ENCODE measurements at places on chromosomes 4 and X.

GRCh38 chr4:134747108-134747805 lies 545.7 kb upstream of the PABPC4L start:
- DNase-seq = no peak

GRCh38 chrX:15976396-15976795 lies 121.8 kb upstream of the AP1S2 start:
- DNase-seq = no peak

GRCh38 chr4:107719207-107719921 lies 670 bp downstream of the PAPSS1 start:
- no peak for DNase-seq

DNA sequence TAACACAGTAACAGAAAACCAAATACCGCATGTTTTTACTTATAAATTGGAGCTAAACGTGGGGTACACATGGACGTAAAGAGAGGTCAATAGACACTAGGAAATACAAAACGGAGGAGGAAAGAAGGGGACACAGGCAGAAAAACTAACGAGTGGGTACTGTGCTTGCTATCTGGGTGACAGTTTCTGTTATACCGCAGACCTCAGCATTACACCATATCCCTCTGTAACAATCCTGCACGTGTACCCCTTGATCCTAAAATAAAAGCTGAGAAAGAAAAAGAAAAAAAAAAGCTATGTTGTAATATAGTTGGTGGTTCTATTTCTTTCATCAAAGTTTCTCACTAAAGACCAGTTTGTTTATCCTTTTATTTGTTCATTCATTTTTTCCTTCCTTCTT lies 47.9 kb upstream of the UNC5C start:
- DNase-seq = no peak

DNA sequence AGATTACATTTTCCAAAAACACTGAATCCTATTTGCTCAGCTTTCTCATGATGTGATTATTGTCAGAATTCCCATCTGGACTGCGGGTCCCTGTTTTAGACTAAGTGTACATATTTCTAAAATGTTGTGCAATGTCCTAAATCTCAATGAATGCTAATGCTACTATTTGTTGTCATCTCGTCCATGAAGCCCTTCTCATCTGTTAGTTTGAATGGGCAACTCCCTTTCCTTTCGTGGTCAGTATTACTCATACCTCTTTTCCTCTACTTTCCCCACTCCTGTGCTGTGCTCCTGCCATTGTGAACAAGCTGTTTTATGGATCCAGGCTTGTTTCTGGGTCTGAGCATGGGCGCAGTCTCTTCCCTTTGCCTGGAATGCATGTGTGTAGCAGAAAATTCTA lies 91.0 kb downstream of the MID1 start:
- DNase-seq = no peak

- DNase-seq = no peak
Measured at GRCh38 chrX:135086197-135086854, 34.0 kb downstream of the ETDB start.

DNA sequence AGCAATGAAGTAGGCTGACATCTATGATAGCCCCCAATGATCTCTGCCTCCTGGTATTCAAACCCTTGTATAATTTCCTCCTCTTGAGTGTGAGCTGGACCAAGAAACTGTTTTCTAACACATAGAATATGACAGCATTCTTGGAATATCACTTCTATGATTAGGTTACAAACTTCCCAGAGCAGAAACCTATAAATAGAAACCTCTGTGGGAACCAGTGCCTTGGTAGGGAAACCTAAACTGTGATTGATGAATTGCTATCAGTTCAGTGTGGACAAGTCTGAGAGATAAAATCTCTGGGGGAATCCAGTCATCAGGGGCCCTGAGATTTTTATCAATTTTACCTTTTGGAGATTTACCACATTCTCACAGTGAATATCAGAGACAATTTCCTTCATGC lies 756.5 kb upstream of the AGA start:
- no peak for DNase-seq

DNA sequence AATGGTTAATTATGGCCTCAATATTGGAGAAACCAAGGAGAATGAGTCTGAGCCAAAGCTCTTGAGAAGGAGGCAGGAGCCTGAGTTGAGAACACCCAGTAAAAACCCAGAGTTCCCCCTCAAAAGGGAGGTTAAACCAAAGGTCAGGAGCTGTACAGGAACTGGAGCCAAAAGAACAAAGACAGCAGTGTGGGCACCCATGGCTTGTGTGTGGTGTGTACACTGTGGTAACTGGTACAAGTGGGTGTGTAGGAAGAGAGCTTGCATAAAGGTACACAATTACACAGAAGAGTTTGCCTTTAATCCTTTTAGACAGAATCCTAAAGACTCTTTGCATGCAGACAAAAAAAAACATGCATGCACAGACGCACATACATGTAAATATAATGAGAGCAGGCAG lies 87.1 kb downstream of the IGSF1 start:
- no peak for DNase-seq

DNA sequence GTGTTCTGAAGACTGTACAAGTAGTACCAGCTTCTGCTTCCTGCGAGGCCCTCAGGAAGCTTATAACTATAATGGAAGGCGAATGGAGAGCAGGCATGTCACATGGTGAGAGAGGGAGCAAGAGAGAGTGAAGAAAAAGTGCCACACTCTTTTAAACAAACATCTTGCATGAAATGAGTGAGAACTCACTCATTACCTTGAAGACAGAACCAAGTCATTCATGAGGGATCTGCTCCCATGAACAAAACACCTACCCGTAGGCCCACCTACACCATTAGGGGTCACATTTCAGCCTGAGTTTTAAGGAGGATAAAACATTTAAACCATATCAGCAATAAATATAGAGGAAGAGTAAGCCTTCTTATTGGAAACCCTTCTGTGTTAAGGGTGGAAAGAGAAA lies 19.4 kb downstream of the P2RY10 start:
- no peak for DNase-seq

DNA sequence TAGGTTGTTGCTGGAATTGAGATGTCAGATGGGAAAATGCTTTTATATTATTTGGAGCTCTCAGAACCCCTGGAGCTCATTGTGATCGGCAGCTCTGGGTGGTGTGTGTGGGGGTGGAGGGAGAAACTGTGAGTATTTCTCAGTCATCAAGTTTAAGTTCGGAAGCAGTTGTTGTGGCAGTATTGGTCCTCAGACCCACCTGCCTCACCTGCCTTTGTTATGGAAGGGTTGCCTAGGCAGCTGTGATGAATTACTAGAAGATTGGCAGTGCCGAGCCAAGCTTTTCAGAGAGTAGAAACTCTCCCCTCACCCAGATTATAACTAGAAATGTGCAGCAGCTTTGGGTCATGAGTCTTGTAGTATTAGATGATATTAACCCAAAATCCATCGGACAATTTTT lies 9.5 kb downstream of the IGSF1 start:
- no peak for DNase-seq

- DNase-seq = no peak
Measured at GRCh38 chr4:85994576-85994975, 365.3 kb downstream of the MAPK10 start.

DNA sequence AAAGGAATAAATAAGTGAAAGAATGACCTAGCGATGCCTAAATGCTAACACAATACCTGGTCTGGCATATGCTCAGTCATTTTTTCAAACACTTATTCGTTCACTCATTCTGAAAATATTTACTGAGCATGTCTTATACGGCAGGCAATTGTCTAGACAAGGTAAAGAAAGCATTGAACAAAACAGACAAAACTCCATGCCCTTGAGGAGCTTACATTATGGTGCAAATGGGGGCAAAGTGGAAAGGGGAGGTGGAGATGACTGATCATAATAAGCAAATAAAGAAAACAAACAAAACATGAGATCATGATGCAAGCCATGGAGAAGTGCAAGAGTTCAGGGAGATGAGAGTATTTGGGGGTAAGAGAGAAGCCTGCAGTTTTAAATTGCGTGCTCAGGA lies 334.6 kb upstream of the PPARGC1A start:
- no peak for DNase-seq

- DNase-seq = no peak
Measured at GRCh38 chrX:80879143-80879542, 69.5 kb upstream of the BRWD3 start.

DNA sequence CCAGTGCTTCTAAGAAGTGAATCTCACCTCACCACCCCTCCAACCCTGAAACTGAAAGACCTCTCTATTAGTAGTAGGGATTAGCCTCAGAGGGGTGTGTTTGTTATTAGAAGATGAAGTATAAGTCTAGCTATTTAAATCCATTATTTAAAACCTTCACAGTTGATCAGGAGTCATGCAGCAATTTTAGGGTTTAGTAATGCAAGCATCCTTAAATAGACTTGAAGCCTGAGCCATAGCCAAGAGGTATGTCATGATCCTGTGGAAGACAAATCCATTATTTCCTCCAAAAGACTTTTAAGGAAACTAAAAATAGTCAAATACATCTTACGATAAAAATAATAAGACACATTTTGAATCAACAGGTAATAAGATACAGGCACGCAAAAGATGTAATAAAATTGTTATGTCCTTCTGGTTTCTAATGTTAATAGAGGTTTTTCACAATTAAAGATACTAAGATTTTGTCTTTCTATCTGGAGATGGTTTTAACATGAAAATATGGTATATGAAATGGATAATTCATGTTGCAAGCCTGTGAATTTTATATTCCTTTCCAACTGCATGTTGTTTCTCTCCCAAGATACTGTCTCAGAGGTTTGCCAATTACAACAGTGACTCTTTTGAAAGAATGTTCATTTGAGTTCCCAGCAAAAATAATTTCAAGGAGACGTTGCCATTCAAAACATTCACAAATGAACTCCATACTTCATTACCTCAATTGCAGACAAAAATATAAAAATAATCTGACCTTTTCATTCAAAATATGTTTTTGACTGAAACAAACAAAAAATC lies 68.0 kb downstream of the LUZP4 start:
- DNase-seq = no peak

- no peak for DNase-seq
Measured at GRCh38 chr4:20565075-20565721, 135.1 kb upstream of the PACRGL start.

DNA sequence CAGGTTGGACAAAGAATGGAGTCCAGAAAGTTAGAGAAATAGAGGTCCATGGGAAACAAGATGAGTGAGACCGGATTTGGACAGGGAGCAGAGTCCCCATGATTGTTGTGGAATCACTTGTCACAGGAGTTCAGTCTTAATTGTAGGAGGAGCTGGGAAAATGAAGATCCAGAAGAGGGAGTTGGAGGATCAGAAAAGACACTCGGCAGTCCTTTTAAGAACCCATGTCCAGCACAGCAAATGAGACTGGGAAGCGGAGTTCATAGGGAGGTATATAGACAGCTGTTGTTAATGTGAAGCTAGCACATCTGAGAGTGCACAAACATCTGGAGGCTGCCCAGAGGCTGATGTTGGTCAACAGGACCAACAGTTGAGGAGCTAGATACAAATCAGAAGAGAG lies 111.4 kb upstream of the RXFP1 start:
- no peak for DNase-seq

- DNase-seq = no peak
Measured at GRCh38 chr4:157763490-157763889, 409.3 kb downstream of the GASK1B start.

DNA sequence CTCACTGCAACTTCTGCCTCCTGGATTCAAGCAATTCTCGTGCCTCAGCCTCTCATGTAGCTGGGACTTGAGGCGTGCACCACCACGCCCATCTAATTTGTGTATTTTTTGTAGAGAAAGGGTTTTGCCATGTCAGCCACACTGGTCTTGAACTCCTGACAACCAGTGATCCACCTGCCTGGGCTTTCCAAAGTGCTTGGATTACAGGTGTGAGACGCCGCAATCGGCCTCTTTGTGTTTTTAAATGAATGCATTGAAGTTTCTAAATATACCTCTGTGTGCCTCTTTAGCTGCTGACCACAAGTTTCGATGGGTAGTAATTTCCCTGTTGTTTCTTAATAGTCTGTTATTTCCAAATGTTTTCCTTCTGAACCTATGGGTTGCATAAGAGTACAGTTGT lies 765.3 kb upstream of the GRIA3 start:
- no peak for DNase-seq

DNA sequence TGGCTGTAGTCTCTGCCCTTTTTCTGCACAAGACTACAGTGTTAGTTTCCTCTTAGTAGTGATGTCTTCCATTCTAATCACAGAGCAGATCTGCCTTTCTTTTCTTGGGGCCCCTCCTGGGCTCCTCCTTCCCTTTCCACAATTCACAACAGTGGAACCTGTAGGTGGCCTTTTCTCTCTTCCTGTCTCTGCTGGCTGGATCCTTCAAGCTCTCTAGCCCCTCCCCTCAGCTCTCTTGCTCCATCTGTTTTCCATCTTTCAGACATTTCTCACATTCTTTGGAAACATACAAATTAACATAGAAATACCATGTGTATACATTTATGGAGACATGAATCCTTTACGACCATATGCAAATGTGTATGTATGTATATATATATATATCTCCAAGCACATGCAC lies 304 bp upstream of the SPIN2A start:
- no peak for DNase-seq

GRCh38 chr4:72911316-72911715 lies 158.2 kb downstream of the COX18 start:
- no peak for DNase-seq

DNA sequence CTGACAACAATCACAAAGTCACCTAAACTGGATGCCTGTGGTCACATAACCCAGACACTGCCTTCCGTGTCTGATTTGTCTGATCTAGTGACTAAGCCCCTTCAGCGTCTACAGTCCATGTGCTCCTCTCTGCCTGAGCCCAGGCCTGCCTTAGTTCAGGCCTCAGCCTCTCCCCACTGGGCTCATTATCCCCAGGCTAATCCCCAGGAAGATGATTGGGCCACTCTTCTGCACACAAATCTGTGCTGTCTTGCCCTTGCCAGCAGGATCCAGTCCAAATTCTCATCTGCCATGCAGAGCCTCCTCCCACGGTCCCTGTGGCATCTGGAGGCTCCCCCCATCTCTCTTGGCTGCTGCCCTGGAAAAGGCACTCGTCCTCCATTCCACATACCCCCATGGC lies 96.5 kb downstream of the SLC2A9 start:
- DNase-seq = no peak

GRCh38 chr4:52197306-52197705 lies 146.2 kb downstream of the SPATA18 start:
- no peak for DNase-seq

GRCh38 chr4:81454948-81455347 lies 16.8 kb downstream of the RASGEF1B start:
- DNase-seq = no peak

DNA sequence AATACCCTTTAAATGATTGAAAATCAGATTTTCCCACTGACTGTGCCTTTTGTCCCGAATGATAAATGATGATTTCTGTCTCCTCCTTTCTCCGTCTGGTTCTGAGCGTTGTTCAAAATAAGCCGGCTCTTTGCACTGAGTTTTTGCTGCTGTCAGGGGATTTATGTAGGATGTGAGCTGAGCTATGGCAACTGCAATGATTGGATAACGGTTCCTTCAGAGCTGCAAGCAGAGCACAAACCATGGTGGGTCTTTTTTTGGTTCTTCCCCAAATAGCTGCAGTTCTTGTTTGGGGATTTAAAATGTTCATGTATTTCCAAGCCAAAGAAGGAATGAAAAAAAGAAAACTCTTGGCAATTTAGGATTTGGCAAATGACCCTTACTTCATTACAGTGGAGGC lies 124.5 kb upstream of the CASK start:
- DNase-seq = no peak
